Stimulated activated CD4-positive, alpha-beta T cell treated with anti-CD3 and anti-CD28 coated beads, Interleukin-2, amount 100 ng/mL, for 4 hours (primary cell): ENCODE measurements at places on chromosomes 6 and 20.
A peak's percentile ranks its signal among the peaks of the same experiment; 100 is the strongest.

DNA sequence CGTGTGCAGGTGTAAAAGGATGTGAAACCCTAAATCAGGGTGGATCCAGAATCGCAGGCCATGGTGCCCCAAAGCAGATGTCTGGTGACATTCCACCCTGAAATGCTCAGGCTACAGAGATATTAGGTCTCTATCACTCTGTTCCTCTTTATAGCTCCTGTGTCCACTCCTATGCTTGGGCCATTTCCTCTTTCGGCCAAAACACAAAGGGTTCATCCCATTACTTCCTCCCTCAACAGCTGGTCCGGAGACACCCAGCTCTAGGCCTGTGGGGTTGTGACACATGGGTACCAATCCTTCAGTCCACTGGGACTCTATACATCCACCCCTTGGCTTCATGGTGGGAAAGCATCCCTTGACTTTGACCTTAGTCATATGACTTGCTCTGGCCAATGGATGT lies 1.7 kb upstream of the SIGLEC1 start:
- no peak for DNase-seq

- no peak for DNase-seq
These were observed 22.0 kb downstream of the TPD52L1 start for GRCh38 chr6:125175466-125176048.

DNA sequence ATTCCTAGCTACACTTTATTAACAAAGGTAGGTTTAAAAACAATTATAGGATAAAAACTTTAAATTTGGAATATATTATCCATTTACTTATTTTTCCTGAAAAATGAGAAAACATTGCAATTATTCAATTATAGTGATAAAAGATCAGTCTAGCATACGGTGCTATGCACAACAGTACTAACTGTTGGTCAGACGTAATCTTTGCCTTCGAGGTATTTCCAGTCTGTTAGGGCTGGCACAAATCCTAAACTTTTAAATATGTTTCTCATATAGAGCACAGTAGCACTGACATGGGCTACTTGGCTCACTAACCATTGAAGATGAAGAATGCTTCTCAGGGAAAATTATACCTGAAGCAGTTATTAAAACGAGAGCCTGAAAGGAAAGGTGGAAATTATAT lies 214.8 kb downstream of the PRKN start:
- no peak for DNase-seq

GRCh38 chr6:87182321-87182720 lies 27.0 kb downstream of the ZNF292 start:
- DNase-seq: no peak

DNA sequence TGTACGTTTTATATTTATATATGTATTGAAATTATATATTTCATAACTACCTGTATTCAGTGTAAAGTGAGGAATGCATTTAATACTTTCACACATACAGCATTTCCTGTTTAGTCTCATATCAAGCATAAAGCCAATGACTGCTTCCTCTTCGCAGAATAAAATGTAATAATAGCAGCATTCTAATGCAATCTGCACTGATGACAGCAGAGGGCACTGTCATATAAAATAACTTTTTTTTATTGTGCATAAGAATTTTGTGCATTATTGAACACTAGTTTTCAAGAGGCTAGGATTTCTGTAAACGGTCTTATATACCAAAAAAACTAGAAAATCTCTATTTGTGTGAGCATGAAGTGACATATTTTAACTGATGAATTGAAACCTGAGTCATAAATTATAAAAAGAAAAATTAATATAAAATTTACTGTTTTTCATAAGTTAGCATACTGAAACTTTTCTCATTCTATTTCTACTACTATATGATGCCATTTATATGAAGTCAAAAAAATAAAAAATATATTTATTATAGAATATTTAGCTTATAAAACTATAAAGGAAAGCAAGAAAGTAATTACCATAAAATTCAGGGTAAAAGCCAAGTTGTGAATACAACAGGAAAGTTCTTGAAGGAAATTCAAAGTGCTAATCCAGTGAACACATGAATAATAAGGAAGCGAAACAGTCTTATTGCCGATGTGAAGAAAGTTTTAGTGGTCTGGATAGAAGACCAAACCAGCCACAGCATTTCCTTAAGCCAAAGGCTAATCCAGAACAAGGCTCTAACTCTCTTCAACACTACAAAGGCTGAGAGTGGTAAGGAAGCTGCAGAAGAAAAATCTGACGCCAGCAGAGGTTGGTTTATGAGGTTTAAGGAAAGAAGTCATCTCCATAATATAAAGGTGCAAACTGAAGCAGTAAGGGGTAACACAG lies 36.3 kb downstream of the RNF146 start:
- peak; percentile 30 for DNase-seq

DNA sequence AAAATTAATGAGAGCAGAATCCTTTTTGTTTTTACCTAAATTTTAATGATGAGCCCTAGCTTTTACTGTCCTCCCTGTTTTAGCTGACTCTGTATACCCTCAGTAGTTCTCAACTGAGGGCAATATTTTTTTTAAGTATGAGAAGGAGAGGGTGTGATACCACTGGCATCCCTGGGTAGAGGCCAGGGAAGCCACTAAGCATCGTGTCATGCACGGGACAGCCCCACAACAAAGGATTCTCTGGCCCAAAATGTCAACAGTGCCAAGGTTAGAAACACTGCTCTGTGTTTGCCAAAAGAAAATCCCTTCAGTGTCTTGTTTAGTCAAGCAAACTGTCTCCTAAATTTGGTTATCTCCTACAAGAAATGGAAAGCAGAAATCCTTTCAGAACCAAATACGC lies 210.4 kb downstream of the KCNQ5 start:
- no peak for DNase-seq

DNA sequence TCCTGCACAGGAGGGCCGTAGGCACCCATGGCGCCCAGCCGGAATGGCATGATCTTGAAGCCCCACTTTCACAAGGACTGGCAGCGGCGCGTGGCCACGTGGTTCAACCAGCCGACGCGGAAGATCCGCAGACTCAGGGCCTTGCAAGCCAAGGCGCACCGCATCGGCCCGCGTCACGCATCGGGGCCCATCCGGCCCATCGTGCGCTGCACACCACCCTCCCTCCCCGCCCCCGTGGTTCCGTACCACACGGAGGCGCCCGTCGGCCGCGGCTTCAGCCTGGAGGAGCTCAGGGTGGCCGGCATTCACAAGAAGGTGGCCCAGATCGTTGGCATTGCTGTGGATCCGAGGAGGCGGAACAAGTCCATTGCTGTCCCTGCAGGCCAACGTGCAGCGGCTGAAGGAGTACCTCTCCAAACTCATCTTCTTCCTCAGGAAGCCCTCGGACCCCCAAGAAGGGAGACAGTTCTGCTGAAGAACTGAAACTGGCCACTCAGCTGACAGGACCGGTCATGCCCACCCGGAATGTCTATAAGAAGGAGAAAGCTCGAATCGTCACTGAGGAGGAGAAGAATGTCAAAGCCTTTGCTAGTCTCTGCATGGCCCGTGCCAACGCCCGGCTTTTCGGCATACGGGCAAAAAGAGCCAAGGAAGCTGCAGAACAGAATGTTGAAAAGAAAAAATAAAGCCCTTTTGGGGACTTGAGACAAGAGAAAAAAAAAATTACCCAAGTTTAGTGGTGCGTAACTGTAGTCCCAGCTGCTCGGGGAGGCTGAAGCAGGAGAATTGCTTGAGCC lies 9.9 kb upstream of the NCOA5 start:
- DNase-seq: no peak

DNA sequence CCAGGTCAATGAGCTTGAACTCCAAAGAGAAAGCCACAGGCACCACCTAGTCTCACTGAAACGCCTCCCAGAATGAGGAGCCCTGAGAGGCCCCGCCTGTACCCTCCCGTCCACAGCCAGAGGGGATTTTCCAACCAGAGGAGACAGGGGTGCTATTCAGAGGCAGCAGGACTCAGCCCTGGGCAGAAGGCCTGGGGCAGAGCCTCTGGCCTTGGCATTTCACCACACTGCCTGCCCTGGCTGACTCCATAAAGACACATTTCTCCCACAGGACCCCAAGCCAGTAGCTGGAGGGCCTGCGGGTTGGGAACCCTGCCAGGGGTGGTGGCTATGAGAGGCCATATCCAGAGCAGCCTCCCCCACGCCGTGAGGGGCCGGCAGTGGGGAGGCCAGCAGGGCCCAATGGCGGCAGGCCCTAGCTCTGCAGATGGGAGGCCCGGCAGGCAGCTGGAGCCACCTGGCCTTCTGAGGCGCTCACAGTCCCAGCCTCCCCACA lies 159.3 kb downstream of the PREX1 start:
- DNase-seq: no peak

- DNase-seq: no peak
These were observed 13.7 kb upstream of the ZNF831 start for GRCh38 chr20:59149678-59150504.

- DNase-seq: no peak
These were observed 304.1 kb downstream of the LAMA2 start for GRCh38 chr6:129186988-129187387.

DNA sequence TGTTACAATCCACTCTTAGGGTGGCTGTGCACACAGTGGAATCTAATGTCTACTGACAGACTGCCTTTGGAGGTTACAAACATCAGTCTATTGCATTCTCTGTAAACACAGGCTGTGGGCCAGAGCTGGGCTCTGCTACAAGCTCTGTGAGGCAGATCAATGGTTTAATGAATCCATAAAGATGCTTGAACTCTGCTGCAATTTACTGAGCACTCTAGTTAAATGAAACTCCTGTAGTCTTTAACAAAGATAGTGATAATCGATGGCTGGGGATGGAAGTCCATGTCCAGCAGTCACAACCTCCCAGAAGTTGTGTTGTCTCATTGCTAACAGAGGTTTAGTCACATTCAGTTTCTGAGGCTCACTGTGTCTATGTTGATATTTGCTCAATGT lies 50.5 kb downstream of the SOBP start:
- DNase-seq: no peak

DNA sequence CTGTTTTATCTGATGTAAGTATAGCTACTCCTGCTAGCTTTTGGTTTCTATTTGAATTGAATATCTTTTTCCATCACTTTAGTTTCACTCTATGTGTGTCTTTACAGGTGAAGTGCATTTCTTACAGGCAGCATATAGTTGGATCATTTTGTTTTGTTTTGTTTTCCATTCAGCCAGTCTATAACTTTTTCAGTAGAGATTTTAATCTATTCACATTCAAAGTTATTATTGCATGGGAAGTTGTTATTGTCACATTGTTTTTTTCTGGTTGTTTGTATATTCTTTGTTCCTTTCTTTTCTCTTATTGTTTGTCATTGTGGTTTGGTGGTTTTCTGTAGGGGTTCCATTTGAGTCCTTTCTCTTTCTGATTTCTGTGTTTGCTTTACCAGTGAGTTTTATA lies 151.2 kb downstream of the PDE10A start:
- DNase-seq: no peak

GRCh38 chr20:15138548-15139126 lies 801.2 kb upstream of the FLRT3 start:
- no peak for DNase-seq

DNA sequence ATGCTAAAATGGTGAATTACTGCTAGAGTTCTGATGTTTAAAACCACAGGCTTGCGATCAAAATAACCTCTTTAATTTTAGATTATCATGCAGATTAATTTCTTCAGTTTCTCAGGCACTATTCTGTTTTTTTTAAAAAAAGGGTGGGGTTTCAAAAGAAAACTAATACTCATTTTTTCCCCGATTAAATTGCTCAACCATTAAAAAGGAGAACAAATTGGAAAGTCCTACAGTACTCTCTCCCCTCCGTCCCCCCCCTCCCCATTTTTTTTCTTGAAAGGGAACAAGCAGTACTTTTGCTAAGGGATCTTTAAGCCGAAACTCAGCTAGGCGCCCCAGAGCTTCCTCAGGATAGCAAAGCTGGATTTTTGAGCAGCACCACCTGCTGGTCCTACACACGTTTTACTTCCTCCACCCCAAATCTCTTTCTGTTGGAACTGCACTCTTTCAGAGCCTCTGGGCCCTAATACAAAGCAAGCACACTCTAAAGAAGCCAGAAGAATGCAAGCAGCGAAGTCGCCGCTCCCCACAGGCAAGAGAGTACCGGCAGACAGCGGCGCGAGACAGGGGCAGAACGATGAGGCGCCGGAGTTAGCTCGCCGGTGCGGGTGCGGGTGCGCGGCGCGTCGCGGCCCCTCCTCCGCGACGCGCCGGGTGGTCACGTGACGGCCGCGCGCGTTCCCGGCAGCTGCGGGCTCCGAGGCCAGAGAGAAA lies at the start of gene RNF146:
Gene RNF146, plus strand, starts transcription at position 687 of the 714 bp plus-strand sequence. CDS start 13,475 bp downstream, outside the sequence.
- peak; percentile 53 for DNase-seq

GRCh38 chr6:52352239-52353018 lies 9.5 kb upstream of the PAQR8 start:
- no peak for DNase-seq

DNA sequence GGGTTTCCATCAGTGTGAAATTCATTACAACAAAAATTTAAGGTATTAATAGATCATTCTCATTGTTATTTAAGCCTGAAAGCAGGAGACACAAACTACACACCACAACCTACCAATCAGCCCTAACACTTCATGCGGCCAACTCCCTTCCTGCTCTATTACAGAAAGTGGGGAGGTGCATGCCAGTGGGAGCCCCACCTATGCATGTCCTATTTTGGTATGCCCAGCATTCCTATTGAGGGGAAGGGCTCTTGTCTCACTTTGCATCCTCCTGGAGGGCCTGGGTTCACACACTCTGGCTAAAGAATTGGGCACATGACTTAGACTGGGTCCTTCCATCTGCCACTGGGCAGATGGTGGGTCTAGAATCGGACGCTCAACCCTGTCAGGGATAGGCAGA lies 450.0 kb downstream of the PTPRT start:
- DNase-seq: no peak

GRCh38 chr20:47888351-47888750 lies 103.1 kb upstream of the SULF2 start:
- no peak for DNase-seq

DNA sequence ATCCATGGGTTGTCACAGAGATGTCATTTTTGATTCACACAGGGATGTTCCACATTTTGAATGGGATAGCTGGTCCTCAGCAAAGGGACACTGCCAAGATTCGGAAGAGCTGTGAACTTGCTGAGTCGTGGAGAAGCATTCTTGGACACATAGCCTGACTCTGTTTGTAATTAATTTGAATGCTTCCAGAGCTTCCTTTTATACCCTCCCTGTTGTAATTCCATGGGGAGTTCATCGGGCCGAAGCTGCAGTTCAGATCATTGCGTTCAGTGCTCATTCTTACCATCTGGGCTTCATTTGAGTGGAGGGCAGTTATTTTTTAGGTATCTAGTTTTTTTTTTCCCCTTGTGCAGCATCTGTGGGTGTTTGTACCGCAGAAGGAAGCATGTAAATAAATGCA lies 126.5 kb downstream of the SLC24A3 start:
- DNase-seq: no peak

- DNase-seq: no peak
These were observed 3.1 kb downstream of the ZCCHC3 start for GRCh38 chr20:300345-300990.

GRCh38 chr6:21049572-21049971 lies 515.3 kb downstream of the CDKAL1 start:
- no peak for DNase-seq

- DNase-seq: no peak
These were observed 628.8 kb upstream of the MAN1A1 start for GRCh38 chr6:119978274-119978889.

- no peak for DNase-seq
These were observed 98.0 kb upstream of the FAM184A start for GRCh38 chr6:119176445-119176844.

GRCh38 chr20:60199866-60200265 lies 241.6 kb downstream of the CDH26 start:
- DNase-seq: no peak
